ENCODE measurements at places on chromosomes 2 and 18.

- peak; percentile 95 for DNase-seq
Measured at GRCh38 chr2:99430614-99431291, 59.1 kb downstream of the REV1 start.

- peak; percentile 37 for DNase-seq
Measured at GRCh38 chr2:219509780-219510511, 4.3 kb upstream of the ASIC4 start.

GRCh38 chr2:224532441-224532840 is 52.7 kb downstream of the CUL3 start:
- no peak for DNase-seq

- DNase-seq: no peak
Measured at GRCh38 chr2:37782721-37783371, 111.4 kb upstream of the CDC42EP3 start.

DNA sequence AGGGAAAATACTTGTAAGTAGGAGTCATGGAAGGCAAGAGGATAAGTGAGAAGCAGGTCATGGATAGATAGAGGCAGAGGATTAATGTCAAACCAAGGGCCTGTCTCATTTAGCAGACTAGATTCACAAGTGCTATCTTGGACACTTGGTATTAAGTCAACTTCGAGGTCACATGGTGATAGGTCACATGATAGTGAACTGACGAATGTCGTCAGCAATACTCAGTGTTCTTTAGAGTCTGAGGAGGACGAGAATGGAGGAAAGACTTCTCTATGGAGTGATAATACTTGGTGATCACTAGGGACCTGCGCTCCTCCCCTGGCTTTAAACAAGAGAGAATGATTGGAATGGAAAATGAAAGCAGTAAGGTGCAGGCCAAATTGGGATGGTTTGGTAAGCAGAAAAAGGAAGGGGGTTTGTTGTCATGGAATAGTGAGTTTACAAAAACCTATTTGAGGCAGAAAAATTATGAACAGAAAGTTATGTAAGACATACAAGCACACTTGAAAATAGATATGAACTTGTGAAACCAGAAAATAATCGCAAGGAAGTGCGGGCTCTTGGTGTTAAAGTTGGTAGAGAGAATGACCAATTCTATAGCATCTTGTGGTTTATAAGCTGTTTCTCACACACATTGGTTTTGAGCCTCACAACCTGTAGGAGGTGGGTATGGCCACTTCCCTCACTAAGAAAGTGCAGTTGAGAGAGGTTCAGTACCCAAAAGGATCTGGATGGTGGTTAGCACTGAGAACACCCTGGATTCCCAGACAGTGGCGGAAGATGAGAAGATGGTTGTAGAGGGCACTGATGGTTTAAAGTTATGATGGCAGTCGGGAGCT is 141.5 kb downstream of the WDSUB1 start:
- no peak for DNase-seq

- peak; percentile 3 for DNase-seq
Measured at GRCh38 chr2:143345887-143346787, 216.9 kb downstream of the ARHGAP15 start.

DNA sequence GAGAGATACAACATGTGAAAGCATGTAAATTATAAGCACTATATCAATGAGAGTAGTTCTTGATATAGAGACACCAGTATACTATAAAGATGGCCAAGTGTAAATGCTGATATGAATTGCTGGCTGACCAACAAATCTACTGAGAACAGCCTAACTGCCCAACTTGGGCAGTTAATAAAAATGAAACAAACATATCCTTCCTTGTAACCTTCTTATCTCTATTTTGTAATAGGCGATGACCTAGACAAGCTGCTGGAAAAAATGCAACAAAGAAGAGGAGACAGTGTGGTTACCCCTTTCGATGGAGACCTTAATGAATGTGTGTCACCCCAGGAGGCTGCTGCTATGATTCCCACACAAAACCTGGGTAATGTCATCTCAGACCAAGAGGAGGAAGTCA is 148.7 kb downstream of the ESCO1 start:
- no peak for DNase-seq

GRCh38 chr2:129769185-129769991 is 210.1 kb upstream of the RAB6C start:
- no peak for DNase-seq

DNA sequence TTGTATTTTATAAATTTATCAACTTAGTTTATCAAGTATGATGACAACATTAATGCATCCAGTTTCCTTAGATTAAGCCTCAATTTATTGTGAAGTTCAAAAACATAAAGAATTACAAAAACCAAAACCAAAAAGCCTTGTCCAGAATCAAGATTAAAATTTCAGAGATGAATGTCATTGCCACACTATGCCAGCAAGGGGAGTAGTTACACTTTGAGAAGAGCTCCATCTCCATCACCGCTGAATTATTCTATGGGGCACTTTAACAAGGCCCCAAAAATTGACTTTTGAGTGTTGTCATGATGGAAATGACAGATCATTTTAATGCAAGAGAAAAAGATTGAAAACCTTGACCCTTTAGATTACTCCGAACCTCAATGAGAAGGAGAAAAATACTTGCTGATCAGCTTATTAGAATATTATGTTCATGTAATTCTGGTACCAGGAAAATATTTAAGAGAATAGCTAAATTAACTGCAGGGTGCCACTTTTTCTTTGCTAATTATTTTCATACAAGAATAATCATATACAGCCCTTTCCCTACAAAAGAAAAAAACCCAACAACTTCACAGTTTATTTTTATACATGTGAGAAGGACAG is 152.5 kb upstream of the AQP4 start:
- DNase-seq: no peak

- DNase-seq: no peak
Measured at GRCh38 chr18:44789710-44790109, 109.0 kb downstream of the SETBP1 start.

- DNase-seq: peak; percentile 97
Measured at GRCh38 chr2:172095146-172095904, 7.4 kb downstream of the DLX2 start.

DNA sequence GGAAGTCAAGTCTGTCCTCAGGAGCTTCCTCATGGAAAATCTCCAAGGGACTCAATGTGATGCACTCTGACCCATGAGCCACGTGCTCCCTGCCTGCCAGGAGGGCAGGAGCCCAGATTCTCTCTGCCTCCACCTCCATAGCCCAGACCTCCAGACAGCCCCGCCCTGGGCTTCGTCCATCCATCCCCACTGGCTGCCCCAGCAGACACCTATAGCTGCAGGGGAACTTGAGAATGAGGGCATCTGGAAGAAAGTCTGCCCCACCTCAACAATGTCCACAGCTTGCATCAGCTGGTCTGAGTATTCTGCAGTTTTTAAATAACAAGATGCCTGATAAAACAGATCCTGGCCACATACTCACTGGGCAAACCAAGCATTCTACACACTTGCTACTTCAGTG is 418.8 kb upstream of the SMIM21 start:
- no peak for DNase-seq

GRCh38 chr2:168136392-168136977 is 110.9 kb downstream of the STK39 start:
- DNase-seq: peak; percentile 29

DNA sequence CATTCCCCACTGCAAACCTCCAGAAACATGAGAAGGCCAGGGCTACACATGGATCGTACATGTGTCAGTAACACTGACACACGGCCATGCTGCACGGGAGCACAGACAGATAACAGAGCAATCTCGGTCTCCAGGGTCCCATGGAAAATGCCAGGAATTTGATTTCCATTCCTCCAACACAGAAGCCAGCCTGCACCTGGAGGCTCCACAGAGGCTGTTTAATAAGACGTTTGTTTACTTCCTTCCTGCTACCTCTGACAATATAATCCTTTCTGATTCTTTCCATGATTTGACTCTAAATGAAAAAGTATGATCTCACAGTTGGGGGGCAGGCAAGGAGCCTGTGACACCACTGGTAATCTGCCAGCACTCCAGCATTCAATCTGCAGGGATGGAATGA is 210.9 kb upstream of the DDX18 start:
- no peak for DNase-seq

GRCh38 chr2:237231593-237231992 is 145.9 kb downstream of the COPS8 start:
- no peak for DNase-seq

- DNase-seq: no peak
Measured at GRCh38 chr2:226018641-226019040, 619.1 kb downstream of the NYAP2 start.

DNA sequence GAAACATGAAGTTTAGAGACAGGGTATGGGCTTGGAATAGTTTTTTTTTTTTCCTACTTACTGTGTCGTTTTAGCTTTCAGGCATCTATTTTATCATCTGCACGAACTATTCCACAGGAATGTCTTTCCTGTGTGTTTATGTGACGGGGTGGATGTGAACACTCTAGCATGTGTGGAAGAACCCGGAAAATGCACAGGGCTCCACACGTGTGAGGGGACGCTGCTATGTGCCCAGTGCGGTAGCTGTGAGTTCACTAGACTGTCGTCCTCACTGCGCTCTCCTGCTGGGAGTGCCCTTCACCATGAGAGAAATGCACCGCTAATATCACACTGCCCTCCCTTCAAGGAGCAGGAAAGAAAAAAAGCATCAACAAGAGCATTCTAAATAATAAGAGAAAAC is 250.8 kb upstream of the PXDN start:
- no peak for DNase-seq

DNA sequence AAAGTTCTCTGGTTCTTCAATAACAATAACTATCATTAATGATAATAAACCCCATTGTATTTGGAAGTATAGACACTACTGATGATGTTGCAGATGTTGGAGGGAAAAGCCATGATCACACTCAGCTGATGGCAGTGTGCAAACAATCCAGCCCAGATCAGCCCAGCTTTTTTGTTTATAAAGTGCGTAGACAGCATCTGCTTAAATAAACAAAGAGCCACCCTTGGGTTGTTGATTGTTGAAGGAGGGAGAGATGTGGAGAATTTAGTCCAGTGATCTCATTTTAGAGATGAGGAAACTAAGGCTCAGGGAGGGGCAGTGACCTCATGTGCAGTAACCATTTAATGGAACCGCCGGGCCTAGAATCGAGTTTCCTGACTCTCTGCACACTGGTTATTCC is 56.0 kb upstream of the MEX3C start:
- no peak for DNase-seq

- no peak for DNase-seq
Measured at GRCh38 chr2:223121283-223121682, 69.3 kb downstream of the KCNE4 start.

DNA sequence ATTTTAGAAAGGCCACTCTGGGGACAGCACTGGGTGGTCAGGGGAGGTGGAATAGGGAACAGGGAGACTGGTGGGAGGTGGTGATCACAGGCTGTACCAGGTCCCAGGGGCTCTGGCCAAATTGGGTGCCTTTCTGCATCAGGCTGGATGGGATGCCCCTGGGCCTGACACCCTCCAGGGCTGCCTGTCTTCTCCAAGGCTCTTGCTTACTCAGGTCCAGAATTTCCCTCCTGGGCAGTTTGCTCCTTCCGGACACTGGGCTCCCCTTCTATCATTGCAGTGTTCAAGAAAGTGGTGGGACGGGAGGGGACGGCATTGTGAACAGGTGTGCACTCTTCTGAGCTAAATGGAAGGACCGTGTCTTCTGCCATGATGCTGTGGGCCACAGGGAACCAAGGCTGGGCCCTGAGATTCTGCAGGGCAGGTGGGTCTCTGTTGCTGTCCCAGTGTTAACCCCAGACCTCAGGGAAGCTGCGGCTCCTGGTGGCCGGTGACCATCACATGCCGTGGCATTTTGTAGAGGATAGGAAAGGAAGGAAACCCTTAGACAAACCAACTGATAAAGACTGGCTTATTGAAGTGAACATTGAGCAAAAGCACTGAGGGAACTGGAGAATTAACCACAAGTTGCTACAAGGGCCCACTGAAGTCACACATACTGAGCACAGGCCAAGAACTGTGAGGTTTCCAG is 93.7 kb upstream of the HS6ST1 start:
- DNase-seq: no peak

GRCh38 chr2:106885329-106885728 is 638 bp downstream of the ST6GAL2 start:
- no peak for DNase-seq

DNA sequence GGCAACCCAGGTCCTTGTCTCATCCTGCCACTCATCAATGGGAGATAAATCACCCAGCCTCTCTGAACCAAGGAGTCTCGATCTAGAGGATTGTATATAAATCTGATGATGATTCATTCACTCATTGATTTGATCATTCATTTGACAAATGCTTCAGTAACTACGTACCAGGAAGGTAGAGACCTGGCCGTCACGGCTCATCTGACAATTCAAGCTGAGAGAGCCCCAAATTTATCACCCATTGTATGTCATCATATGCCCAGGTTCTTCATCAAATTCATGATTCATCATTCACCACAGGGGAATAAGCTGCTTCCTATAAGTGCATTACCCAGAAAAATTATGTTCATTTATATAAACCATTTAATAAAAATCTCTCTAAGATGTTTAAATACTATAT is 116.9 kb downstream of the FAM161A start:
- no peak for DNase-seq

- DNase-seq: no peak
Measured at GRCh38 chr18:53268455-53268854, 928.5 kb downstream of the DCC start.

DNA sequence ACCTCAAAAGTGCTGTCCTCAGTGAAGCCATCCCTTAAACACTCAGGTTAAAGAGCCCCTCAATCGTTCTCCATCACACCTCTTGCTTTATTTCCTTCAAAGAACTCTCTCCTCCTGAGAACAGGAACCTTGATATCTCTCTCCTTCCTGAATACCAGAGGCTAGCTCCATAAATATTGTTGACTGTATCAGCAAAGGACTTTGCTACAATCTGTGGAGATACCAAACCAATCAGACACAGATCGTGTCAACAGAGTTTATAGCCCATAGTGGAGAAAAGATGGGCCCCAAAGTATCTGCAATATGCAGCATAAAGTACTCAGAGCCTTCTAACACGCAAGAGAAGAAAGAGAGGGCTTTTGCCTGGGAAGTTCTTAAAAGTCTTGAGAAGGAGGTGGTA is 36.4 kb downstream of the PLEKHM3 start:
- no peak for DNase-seq

DNA sequence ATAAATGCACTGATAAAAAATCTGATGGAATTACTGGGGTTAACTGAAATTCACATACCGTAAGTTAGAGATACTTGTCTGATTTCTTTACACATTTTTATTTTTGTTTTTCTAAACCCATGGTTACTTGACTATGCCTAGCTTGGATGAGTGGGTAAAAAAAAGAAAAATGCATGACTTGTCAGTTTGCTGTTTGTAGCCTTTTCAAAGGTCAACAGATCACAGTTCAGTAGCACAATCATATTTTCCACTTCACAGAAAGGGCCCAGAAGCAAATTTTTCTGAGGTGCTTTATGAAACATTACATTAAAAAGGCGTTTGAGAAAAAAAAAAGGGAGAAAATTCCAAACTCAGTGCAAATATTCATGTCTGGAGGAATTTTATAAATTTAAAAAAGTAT is 16.4 kb downstream of the SLC16A14 start:
- peak; percentile 55 for DNase-seq

- DNase-seq: no peak
Measured at GRCh38 chr2:10016001-10016801, 27.1 kb upstream of the KLF11 start.

- no peak for DNase-seq
Measured at GRCh38 chr2:54710216-54710615, 13.2 kb upstream of the EML6 start.
